H1 (cell line): ENCODE measurements at places on chromosomes 2 and 18. TPM values are rescaled to one million over a fixed set of nuclear protein-coding genes. Genes with fewer than 3 reads are reported as not detected.

GRCh38 chr2:152171718-152172117 is 3.8 kb downstream of the STAM2 start:
- H3K36me3 ChIP-seq, result no peaks in the 10 kb centered on the region
- H3K4me1 ChIP-seq, result no peaks in the 10 kb centered on the region
- no peaks in the 10 kb centered on the region for H3K27me3 ChIP-seq
- no peak overlapping the region for H3K4me3 ChIP-seq
- DNase-seq, result no peak
- H3K27ac ChIP-seq, result no peak overlapping the region

GRCh38 chr2:3272761-3273160 is 104.9 kb downstream of the EIPR1 start:
- no peaks in the 10 kb centered on the region; the same call in 1 of the 2 replicates for H3K4me1 ChIP-seq
- H3K27me3 ChIP-seq, result no peaks in the 10 kb centered on the region; the same call in 1 of the 2 replicates
- DNase-seq, result no peak
- H3K27ac ChIP-seq, result no peak overlapping the region
- H3K4me3 ChIP-seq, result no peak overlapping the region
- no peaks in the 10 kb centered on the region for H3K36me3 ChIP-seq

DNA sequence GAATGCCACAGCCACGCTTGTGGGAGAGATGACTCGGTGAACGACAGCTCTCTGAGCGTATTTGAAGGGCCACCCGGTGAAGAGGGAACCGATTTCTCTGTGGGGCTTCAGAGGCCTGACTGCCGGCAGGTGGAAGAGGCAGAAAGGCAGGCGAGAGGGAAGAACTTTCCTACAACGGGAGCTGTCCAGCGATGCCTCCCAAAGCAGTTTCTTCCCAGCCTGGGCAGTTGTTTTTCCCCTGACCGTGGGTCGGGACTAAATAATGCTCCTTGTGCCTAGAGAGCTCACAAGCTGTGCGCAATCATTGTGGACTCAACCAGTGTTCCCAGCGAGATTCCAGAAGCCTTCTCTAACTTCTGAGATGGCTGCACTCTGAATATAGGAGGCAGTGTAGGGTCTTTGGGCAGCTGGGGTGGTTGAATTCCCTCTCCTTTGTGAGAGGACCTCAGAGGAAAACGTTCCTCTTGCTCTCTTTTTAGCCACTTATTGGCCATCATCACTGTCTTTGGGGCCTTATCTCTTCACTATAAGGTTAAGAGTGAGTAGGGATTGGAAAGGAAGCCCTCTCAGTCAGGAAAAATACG is 710 bp downstream of the SEC11C start:
- no peaks in the 10 kb centered on the region for H3K36me3 ChIP-seq
- H3K4me3 ChIP-seq, result peak overlapping the region; percentile 90
- no peaks in the 10 kb centered on the region for H3K27me3 ChIP-seq
- H3K27ac ChIP-seq, result no peak overlapping the region
- H3K4me1 ChIP-seq, result peaks cover 7% of the 10 kb centered on the region; the same call in 1 of the 2 replicates
- no peak for DNase-seq

GRCh38 chr2:45636008-45636407 is 15.5 kb upstream of the PRKCE start:
- no peaks in the 10 kb centered on the region for H3K27me3 ChIP-seq
- DNase-seq, result no peak
- no peak overlapping the region for H3K27ac ChIP-seq
- H3K4me1 ChIP-seq, result peaks cover 8% of the 10 kb centered on the region

DNA sequence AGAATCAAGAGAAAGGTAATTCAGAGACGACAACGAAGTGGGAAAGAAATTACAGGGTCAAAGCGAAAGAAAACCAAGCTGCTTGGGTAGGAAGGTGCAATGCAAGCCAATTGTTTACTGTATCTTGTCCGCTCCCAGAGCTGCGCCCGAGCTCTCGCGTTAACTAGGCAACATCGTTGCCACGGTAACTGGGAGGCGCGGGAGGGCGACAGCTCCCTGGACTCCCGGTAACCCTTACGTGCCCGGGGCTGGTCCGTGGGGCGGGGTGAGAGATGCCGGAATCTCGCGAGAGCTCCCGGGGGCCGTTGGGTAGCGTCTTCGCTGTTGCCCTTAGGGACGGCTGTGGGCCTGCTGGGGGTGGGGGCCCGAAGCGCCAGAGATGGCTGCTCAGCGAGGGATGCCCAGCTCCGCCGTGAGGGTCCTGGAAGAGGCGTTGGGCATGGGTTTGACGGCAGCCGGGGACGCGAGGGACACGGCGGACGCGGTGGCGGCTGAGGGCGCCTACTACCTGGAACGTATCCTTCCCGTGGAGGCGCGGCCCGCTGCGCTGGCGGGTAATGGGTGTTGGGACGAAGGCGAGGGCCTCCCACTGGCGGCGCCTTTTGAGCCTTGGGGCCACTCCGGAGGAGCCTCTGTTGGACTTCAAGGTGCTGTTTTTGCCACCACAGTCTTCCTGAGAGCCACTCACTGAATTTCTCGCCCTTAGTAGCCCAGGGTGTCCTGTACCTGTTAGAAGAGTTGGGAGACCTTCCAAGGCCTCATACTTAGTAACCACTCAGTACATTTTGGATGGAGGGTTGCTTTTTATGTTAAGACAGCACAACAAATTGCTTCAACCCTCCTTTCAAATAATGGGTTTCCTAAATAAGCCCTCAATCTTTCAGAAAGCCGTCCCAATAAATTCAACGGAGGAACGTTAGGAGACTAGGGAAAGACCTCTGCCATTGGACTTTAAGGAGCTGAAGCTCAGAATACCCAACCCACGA is at the start of gene SPAG16:
SPAG16 (plus strand) TSS at position 360 of the 986 bp plus-strand sequence.
- peak within 1 kb of the TSS; percentile 71 for H3K27ac ChIP-seq
- H3K4me1 ChIP-seq, result peaks cover 4% of the 10 kb centered on the region; the same call in 1 of the 2 replicates
- peak within 1 kb of the TSS; percentile 89 for H3K4me3 ChIP-seq
- no peaks in the 10 kb centered on the region for H3K27me3 ChIP-seq
- DNase-seq, result peak; percentile 97
- no peaks in the 10 kb centered on the region for H3K36me3 ChIP-seq

DNA sequence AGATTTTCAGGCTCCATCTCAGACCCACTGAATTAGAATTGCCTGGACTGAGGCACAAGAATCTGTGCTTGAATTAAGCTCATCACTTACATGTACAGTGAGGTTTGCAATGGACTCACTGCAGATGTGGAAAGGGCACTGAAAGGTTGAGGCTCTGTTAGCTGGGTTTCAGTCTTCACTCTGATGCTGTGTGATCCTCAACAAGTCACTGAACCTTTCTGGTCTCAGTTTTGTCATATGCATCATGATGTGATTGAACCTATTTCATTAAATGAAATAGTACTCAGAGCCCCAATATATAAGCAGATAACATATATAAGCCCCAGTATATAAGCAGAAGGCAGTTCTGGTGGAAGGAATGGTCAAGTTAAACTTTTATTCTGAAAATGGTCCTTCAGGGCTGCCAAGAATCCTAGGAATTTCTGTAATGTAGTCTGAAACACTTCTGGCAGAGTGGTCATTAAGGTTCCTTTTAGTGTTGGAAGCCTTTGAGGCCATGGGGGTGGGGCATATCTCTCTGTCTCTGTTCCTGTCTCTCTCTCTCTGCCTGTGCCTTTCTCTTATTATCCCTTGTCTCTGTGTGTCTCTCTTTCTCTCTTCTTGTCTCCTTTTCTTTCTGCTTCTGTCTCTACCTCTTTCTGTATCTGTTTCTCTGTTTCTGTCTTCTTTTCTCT is 110.4 kb downstream of the ADCYAP1 start:
- no peaks in the 10 kb centered on the region for H3K27me3 ChIP-seq
- DNase-seq, result no peak
- no peaks in the 10 kb centered on the region for H3K36me3 ChIP-seq
- no peak overlapping the region for H3K27ac ChIP-seq
- no peak overlapping the region for H3K4me3 ChIP-seq

GRCh38 chr2:222780051-222780450 is 80.8 kb upstream of the ACSL3 start:
- H3K27me3 ChIP-seq, result no peaks in the 10 kb centered on the region
- H3K27ac ChIP-seq, result no peak overlapping the region
- no peak for DNase-seq
- H3K4me3 ChIP-seq, result no peak overlapping the region

DNA sequence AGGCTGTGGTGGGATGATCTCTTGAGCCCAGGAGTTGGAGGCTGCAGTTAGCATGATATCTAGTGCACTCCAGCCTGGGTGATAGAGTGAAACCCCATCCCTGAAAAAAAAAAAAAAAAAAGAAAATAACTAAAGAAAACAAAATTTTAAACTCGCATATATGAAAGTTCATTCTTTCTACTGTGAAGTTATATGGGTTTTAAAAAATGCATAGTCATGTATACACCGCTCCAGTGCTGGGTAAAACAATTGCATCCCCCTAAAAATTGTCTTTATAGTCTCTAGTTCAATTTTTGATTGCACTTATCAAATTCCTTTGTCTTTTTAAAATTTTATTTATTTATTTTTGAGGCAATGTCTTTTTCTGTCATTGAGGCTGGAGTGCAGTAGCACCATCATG is 65.0 kb upstream of the ACYP2 start:
- H3K4me1 ChIP-seq, result no peaks in the 10 kb centered on the region
- H3K27ac ChIP-seq, result no peak overlapping the region
- H3K4me3 ChIP-seq, result no peak overlapping the region
- no peak for DNase-seq
- H3K36me3 ChIP-seq, result no peaks in the 10 kb centered on the region
- H3K27me3 ChIP-seq, result no peaks in the 10 kb centered on the region

GRCh38 chr2:102538491-102538890 is 65.5 kb downstream of the SLC9A4 start:
- H3K36me3 ChIP-seq, result no peaks in the 10 kb centered on the region
- DNase-seq, result no peak
- H3K4me3 ChIP-seq, result no peak overlapping the region
- no peaks in the 10 kb centered on the region for H3K27me3 ChIP-seq
- no peak overlapping the region for H3K27ac ChIP-seq

Gene FAM124B
- total RNA-seq, result 2.0 and 2.6 TPM in 2 replicates

Gene UPP2
- not detected in 2 replicates for total RNA-seq

Gene PMAIP1
- total RNA-seq, result 75.1 and 84.1 TPM in 2 replicates

Gene AFF3
- 1.7 and 3.0 TPM in 2 replicates for total RNA-seq

Gene SERPINB4
- total RNA-seq, result 0.32 and 0.96 TPM in 2 replicates

Gene HNMT
- 3.2 and 3.6 TPM in 2 replicates for total RNA-seq

Gene KIAA2012
- not detected in 2 replicates for total RNA-seq

Gene TWSG1
- 19.1 and 19.8 TPM in 2 replicates for total RNA-seq
